ENCODE measurements at places on chromosomes 7 and 10. TPM values are rescaled to one million over a fixed set of nuclear protein-coding genes. Genes with fewer than 3 reads are reported as not detected.

GPR22 gene
- total RNA-seq = not detected

TMEM184A gene
- 0.27 TPM for total RNA-seq

SLC39A12 gene
- not detected for total RNA-seq

LRIT1 gene
- not detected for total RNA-seq

DNA sequence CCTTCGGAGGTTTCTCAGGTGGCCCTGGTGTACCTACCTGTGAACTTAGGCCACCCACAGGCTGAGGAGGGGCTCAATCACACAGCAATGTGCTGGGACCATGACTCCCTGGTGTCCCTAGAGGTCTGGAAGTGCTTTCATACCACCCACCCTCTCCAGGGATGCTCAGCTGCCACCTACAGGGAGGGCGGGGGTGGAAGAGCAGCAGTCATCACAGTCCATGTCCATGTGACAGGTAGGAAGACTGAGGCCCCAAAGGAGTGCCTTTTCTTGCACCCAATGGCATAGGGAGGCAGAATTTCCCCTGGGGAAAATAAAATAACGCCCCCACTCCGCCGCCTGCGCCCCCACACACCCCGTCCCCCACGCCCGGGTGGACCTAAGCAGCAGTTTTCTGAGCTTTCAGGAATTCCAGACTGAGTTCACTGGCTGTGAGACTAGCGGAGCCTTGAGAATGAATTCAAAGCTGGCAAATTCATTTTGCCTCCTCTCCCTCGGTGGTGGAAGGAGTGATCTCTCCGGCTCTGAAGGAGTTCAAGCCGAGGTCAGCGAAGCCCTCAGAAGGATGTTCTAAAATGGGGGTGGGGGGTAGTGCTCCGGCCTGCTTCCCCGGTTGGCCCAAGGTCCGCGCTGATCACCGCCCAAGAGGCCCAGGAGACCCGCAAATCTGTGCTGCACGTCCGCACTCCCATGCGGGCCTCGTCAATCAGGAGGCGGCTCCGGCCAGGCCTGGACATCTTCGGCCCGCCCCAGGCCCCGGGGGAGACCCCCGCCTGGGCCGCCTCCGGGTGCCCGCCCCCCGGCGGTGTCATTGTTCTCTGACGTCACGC, 2.1 kb upstream of the ZMIZ1 start:
- no peak for DNase-seq

- no peak for DNase-seq
Observed at GRCh38 chr7:55140941-55141278, 122.1 kb downstream of the EGFR start.

DNA sequence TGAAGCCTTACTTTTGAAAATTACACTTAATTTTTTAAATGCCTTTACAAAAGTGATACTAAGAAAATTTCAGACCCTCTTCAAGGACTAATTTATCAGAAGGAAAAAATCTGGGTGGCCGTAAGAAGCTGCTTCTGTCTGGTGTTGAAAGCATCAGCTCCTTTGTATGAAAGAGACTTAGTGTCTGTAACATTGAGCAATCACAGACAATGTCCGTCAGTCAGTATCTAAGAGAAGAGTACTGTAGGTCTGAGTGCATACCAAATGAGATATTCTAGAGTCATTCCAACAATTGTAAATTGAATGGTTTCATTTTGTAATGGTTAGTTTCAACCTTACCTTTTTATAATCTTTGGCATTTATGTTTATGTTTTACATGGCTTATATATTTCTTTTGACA, 11.1 kb upstream of the MDFIC start:
- DNase-seq = no peak

- DNase-seq = no peak
Observed at GRCh38 chr7:51366172-51366728, 49.6 kb upstream of the COBL start.

DNA sequence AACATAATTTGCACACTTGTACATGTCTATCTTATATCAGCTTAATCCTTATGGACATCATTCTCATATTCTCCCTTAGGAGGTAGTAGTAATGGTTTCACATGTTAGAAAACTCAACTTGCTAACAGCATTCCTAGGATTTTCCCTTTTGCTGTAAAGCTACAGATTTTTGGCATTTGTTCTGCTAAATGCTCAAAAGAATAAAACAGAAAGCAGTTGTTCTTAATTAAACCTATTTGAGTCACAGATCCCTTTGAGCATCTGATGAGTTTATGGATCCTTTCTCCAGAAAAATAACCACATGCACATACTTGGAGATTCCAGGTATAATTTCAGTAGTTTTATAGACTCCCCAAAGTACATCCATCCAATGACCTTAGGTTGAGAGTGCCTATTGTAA, 122.9 kb upstream of the BET1 start:
- no peak for DNase-seq

DNA sequence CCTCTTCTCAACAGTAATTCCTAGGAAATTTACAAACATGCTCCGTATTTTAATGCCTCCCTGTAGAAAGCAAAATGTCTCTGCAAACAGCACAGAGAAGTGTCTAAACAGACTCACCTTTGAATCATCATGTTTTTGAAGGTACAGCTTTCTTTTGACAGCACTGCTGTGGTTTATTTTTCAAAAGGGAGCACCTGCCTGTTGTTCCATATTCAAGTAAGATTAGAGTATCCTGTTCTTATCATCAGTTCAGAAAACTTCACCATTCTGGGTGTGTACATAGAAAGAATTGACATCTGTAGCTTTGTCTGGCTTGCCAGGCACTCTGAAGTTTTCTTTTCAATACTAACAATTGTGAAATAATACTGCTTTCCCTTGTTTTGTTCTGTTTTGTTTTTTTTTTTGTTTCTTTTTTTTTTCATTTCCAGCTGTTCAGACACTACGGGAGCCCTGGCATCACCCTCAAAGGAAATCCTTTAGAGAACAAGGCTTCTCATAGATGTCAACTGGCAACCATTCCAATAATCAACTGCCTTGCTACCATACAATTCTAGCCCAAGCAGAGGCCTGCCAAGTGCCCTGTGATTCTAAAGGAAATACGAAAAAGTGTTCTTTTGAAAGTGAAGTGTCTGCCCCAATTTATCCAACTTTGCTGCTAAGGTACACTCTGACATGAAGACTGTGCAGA, 275.9 kb downstream of the PRPF18 start:
- no peak for DNase-seq

GRCh38 chr10:24438800-24439199, 229.9 kb downstream of the KIAA1217 start:
- no peak for DNase-seq

DNA sequence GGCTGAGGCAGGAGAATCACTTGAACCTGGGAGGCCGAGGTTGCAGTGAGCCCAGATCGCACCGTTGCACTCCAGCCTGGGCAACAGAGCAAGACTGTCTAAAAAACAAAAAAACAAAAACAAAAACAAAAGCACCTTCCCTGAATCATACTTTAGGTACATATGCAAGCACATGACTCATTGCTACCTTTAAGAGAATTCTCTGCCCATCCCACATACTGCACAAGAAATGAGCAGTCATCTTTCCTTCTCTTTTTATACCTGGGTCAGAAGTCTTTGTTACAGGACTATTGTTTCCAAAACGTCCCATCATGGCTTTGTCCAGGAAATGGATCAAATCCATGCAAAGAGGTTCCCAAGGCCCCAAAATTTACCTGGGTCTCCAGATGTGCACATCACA, 21.5 kb upstream of the AKR1B10 start:
- DNase-seq = no peak

DNA sequence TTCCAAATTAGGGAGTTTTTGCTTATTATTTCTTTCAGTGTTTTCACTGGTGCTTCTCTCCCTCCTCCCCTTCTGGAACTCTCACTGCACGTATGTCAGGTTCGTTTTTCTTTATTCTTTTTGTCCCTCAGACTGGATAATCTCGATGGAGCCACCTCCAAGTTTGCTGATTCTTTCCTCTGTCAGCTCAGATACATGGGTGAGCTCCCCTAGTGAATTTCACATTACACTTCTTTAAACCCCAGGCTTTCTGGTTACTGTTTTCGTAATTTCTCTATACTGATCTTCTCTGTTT, 20.8 kb upstream of the NCAPG2 start:
- no peak for DNase-seq

GRCh38 chr7:46155367-46155766, 234.3 kb upstream of the IGFBP3 start:
- no peak for DNase-seq

- no peak for DNase-seq
Observed at GRCh38 chr10:114624951-114625780, 32.9 kb downstream of the ABLIM1 start.

DNA sequence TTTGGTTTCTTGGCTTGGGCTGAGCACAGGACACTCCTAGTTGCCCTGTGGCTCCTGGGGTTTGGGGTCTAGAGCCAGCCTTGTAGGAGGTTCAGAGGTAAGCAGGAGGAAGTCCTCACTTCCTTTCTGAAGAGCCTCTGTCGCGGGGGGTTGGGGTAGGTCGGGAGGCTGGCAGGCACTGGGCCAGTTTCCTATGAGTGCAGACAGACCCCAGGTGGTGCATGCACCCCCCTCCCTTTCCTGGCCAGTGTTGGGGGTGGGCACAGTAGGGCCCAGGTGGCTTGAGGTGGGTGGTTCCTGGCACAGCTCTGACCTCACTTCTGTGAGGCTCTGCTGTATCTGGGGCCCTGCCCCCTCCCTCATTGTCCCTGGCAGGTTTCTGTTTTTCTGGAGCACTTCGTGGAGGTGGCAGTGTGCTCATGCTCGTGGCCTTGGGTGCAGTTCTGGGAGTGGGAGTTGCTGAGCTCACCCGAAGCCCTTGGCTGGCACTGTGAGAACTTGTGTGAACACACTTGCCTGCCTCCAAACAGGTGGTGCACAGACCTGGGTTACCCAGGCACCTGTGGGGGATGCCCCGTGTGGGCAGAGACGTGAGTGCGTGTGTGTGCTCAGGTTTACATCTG, 1.8 kb downstream of the PALD1 start:
- DNase-seq = no peak
